ENCODE measurements at places on chromosomes 16 and 17. TPM values are rescaled to one million over a fixed set of nuclear protein-coding genes. Genes with fewer than 3 reads are reported as not detected.

DNA sequence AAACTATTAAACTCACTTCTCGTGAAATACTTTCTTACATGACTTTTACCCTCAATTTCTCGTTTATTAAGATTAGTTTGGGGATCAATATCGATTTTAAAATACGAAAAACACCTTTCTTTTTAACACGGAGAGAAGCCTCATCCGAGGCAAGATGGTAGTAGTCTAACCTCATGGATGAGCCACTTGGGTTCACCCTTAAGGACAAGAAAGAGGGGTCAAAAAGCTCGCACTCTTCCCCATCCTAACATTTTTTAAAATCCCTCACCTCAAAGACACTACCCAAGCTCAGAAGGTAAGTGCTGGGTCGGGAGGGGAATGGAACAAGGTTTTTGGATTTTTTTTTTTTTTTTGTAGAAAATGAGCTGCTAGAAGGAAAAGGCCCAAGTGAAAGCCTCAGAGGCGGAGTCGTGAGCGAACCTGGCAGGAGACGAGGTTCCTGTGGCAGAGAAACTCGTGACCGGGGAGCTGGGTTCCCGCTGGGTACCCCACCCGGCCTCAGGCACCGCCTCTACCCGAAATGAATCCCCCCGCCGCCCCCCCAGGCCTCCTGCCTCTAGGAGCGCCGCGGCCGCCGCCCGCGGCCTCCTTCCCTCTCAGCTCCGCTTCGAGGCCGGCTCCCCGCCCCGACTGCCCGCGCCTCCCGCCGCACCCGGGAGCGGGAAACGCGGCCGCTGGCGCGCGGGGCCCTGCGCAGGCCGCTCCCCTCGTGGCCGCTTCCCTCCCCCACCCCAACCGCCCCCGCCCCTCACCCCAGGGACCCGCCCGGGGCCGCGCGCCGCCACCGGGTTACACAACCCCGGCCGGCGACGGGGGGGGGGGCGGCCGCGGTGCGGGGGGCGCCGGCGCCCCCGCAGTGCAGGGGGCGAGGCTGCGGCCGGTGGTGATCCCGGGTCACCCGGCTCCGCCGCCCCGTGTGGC lies 1.6 kb downstream of the NUFIP2 start:
- DNase-seq, result no peak

DNA sequence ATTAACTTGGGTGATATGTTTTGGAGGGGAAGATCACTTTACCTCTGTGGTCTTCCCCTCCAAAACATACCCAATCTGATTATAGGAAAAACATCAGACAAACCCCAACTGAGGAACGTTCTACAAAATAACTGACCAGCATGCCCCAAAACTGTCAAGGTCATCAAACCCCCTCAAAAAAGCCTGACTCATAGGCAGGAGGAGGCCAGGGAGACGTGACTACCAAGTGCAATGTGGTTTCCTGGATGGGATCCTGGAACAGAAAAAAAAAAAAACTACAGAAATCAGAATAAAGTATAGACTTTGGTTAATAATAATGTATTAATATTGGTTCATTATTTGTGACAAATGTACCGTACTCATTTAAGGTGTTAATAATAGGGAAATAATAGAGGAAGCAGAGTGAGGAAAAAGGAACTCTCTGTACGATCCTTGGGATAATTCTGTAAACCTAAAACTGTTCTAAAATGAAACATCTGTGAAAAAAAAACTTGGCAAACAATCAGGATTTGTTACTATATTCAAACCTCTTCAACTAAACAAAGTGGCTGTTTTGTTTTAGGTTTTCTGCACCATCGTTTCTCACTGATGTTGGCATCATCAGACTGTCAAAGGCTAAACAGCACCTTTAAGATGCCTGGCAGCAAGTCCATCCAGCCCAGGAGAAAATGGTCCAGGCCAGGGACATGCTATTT lies 266.7 kb upstream of the SDK2 start:
- DNase-seq, result no peak

DNA sequence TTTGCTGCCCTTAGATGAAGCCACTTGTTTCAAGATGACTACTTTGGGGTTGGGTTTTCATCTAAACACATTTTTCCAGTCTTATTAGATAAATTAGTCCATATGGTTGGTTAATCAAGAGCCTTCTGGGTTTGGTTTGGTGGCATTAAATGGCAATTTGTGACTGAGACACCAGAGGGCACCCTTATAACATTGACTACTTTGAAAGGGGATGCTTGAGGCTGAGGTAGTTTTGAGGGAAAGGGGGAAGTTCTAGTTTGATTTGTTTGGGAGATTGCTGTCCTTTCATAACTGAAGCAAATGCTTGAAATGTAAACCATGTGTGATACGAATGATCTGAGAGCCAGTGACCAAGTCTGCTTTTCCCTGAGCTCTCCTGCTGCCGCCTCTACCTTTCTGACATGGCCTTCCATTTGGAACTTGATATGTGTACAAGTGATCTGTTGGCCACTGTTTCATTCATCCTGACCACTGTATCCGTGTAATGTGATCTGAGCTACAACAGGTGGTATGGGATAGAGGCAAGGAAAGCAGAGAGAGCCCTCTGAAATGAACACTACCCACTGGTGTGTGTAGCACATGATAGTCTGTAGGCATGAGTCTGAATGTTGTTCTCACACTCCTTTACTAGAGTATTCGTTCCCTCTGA lies 5.8 kb upstream of the RARA start:
- no peak for DNase-seq

GRCh38 chr16:88377961-88378360 lies 4.8 kb upstream of the ZNF469 start:
- no peak for DNase-seq

Gene CASKIN2
- total RNA-seq, result 23.2 TPM

Data from omental fat pad (tissue), 4 donors.